ENCODE measurements at places on chromosomes 7 and 10.

GRCh38 chr7:125074141-125074540 lies 144.5 kb upstream of the POT1 start:
- no peak for DNase-seq

GRCh38 chr10:97154162-97154561 lies 31.6 kb downstream of the SLIT1 start:
- no peak for DNase-seq

DNA sequence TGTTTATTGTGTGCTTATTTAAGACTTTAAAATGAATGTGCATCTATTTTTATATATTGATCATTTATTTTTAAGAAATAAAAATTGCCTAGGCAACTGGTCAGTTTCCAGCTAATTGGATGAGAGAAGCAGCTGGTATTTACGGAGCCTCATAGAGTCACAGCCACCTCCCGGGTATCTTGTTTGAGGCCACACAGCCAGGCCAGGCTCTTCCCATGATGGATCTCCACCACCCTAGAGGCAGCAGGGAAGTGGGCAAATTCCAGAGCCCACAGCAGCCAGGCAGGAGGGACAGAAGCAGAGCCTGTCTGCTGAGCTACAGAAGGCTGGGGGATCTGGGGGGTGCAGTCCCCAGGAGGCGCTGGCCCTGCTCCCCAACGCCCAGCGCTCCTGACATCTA lies 61.6 kb downstream of the CLEC2L start:
- DNase-seq = no peak

DNA sequence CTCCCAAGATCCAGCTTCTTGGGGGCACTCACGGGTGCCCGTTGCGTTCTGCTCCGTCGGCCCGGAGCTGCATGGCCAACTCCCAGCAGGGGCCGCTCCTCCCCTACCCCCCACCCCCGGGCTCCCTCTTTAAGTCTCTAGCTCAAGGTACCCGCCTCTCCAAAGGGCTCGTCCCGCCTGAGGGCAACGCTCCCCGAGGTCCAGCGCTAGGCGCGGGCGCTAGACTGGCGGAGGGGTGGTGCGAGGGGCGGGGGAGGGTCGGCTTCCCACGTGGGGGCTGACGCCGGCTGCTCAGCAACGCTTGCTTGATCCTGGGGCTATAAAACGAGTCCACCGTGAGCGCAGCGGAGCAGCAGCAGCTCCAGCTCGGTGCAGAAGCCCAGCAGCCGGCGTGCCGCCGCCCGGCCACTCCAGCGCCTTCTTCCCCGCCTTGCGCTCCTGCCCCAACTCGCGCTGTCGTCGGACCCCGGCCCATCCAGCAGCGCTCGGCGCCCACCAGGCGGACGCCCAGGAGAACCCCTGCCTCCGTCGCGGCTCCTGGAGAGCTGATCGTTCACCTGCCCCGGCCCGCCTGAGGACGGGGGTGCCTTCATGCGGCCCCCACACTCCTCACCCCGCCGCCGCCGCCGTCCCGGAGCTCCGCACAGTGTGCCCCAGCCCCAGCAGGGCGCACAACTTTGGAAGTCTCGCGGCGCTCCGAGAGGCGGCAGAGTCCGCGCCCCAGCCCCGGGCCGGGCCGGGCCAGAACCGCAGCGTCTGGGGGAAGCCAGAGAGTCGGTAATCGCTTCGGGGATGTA lies at the start of gene ADRA2A:
Gene ADRA2A (plus strand): TSS at position 348 of the 797 bp plus-strand sequence. CDS start 968 bp downstream, outside the sequence.
- peak; percentile 6 for DNase-seq

DNA sequence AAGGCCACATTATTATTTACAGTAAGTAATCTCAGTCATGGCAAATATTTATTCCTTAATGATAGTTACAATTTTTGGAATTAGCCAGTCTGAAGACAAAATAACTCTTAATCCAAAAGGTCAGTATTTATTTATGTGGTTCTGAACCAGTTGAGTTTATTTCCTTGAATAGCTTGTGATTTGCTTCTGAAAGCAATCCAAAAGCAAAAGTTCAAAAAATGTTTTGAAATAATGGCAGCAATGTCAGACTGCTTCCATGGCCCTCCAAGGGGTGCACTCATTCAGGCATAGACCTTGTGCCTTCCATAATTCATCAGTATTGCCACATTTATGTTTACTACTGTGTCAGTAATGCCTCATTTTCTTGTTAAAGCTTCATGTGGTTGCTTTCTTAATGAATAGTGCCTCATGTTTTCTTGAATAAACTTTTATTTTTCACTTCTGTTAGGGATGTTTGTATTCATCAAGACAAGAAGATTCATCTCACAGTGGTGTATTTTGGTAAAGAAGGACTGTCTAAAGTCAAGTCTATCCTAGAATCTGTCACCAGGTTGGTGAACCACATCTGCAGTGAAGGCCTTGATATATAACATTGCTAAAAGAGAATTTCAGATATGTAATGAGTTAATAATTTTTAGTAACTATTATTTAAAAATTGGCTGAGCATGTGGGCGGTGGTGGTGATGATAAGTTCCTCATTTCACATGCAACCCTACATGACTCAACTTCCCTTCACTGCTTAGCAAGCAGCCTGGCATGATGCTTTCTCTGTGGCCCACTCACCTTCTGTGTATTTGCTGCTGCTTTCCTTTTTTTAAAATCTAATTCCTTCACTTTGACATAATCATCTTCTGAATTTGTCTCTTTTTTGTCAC lies 22.0 kb downstream of the CSGALNACT2 start:
- DNase-seq = no peak

DNA sequence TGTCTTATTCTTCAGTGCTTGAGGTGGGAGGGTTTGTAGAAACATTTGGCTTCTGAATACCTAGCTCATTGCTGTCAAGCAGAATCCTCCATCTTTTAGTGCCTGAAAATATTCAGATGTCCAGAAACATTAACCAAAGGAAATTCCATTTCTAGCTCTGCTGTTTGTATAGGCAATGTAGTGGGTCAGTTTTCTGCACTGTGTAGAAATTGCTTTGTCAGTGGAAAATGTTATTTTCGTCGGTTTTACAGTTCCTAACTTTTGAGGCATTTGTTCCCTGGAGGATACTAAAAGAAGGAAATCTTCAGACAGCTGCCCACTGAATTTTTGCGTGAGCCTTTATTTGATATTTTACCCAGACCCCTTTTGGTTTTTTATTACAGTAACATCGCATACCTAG lies 143.4 kb downstream of the TPST1 start:
- no peak for DNase-seq

- no peak for DNase-seq
These were observed 151.8 kb downstream of the SFMBT2 start for GRCh38 chr10:7258948-7259523.

- DNase-seq = no peak
These were observed 133.7 kb upstream of the TNS3 start for GRCh38 chr7:47715631-47716068.

DNA sequence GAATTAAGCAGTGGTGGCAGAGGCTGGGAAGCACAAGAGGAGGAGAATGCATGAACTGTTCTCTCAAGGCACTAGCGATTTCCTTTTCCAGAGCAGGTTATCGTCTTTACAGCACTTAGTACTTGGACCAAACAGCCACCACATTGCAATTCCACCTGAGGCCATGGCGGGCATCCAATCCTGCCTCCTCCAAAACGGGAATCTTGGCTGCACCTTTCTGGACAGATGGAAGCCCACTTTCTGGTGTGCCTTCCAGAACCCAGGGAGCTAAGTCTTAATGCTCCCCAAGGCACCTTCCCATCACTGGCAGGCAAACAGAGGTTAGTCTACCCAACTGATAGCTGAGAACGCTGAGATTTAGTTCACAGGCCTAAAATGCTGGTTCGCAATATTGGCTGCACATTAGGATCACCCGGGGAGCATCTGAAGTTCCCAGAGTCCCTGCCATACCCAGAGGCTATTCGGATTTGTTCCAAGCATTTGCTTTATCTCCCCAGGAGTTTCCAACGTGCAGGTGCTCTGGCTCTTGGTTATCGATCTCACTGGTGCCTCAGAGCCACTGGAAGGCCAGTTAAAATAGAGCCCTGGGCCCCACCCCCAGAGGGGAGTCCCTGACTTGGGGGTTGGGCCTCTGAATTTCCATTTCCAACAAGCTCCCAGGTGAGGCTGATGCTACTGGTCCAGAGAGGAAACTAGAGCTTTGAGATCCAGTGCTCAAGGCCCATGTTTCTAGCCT lies 62.2 kb downstream of the KCNMA1 start:
- no peak for DNase-seq

DNA sequence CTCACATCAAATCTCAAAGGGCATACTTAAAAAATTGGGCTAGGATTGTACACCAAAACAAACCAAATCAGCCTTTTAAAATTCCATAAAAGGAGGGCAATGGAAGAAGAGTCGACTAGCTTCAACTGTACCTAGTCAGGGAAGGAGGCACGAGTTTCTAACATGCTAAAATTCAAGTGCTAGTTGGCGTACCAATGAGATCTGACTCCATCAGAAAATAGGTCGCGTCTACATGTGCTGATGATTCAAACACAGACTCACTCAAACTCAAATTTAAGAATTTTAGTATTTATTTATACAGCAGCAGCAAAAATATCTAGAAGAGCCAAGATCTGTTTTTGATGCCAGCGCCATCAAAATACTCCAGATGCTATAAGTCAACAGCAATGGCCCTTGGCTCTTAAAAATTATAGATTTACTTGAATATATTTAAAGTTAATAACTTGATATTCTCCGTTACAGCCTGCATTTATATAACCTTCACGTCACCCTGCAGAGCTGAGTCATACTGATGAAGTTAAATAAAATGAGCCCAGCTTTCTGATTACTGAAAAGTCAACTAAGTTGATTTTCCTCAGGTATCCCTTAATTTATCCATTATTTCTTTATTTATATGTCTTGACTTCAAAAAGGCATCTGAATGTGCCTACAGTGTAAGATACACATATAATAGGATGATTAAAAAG lies 302.1 kb upstream of the IMMP2L start:
- DNase-seq = no peak

DNA sequence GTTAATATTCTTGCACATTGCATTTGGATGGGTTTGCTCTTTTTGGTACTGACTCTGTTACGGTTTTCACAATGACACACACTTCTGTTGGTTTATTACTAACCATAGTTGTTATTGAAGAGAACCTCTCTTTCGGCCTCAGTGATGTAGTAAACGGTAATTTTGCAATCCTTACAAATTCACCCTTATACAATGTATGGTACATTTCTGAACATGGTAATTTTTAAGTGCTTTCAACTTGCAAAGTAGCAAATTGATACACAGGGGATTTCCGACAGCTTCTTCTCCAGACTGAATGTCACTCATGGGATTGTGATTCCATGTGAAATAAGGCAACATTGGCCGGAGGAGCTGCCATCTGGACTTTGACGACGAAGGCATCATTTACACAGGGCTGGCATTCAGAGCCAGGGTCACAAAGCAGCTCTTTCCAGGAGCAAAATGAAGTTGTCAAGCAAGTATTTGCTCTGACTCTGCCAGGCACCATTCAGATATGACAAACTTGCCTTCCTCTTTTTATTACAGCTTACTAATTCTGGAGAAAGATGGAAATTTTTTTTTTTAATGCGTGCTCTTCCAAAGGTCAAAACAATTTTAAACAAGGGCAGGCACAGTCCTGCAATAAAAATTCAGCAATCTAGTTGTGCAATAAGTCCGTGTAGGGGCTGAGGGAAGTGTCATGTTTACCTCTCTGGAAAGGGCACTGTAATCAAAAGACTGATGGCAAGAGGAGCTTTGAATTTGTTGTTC lies 711.5 kb upstream of the C7orf33 start:
- DNase-seq = no peak

DNA sequence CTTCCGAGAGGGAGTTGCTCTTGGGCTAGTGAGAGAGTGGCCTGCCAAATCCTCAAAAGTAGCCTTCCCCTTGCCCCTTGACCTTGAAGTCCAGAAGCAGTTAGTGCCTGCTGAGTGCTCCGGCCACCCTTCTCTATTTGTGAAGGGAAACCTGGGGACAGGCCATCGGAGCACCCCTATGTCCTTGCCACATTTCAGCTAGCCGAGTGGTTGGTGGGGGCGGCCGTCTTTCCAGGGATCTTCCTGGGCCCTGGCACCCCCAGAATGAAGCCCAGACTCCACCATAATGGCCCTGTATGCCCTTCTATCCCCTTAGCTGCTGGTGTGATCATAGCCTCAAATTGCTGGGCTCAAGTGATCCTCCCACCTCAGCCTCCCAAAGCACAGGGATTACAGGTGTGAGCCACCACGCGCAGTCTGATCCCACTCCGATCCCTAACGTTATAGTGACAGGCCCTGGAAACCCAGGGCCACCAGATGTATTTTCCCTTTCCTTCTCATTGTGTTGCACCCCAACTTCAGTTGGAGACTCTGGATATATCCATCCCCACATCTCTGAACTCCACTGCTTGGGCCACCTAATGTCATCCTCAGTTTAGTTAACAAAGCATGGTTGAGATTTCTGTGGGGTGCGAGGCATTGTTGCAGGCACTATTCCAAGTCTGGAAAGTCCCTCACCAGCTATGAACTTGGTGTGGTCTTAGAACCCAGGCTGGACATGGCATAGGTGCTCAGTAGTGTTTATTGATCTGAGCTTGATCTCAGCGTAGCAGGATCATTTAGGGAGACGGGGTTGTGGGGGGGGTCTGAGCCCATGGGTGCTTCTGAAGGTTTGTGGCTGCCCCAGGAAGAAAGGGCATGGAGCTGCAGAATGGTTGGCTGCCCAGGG lies 1.6 kb downstream of the TSPAN14 start:
- DNase-seq = no peak

- no peak for DNase-seq
These were observed 71.0 kb upstream of the SH2B2 start for GRCh38 chr7:102215711-102216110.

- DNase-seq = no peak
These were observed 402.0 kb upstream of the ZWINT start for GRCh38 chr10:56763090-56763489.
